Stimulated activated CD4-positive, alpha-beta T cell treated with anti-CD3 and anti-CD28 coated beads, Interleukin-1b, Interleukin-23, amount 100 ng/mL, for 24 hours (primary cell): ENCODE measurements at places on chromosomes 12 and 14.

DNA sequence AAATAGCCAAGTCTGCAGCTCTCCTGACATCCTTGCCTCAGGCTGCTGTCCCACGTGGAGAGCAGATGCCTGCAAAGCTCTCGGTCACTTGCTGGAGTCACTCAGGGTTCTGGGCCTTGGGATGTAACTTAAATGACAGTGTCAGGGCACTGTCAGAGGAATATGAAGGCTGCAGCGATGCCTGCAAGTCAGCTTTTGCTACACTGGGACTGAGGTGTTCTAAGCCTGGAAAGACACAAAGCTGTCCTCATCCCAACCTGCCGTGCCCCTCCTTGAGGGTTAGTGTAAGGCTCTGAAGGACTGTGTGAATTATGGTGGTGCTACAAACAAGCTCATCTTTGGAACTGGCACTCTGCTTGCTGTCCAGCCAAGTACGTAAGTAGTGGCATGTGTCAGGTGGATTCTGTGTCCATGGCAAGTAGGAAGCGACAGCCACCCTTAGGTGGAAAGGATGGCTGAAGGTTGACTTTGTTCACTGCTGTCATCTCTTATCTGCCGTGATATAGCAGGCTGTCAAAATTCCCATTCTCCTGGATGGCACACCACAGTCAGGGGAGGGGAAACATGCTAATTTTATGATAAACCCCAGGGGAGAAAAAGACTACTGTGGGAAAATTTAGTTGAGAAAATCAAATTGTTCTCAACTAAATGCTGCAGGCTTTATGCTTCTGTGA is 79.9 kb downstream of the DAD1 start:
- no peak for DNase-seq

DNA sequence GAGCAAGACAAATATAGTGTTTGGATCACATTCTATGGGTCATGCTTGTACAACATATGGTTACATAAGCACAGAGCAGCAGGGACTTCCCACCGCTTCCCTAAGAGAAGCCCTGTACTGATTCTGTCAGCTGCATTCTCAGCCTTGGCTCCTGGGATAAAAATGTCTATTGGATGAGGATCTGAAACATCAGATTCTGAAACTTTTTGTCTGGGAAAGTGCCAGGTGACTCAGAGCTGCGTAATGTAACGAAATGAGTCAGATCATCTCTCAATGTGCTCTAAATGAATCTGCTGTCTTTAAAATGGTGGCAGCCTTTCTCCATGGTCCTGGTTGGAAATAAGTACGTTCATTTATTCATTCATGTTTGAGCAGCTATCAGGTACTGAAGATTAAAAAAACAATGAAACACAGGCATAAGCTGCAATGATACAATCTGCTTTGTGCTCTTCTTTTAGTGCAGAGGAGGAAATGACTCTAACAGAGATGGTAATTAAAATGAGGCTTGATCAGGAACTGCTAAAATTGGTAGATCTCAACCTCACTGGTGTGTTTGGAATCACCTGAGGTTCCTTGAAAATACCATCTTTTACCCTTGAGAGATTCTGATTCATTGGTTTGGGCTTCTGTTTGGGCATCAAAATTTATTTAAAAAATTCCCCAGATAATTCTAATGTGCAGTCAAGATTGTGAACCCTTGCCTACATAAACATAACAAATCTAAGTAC is 99.1 kb upstream of the NAP1L1 start:
- DNase-seq = peak; percentile 23

GRCh38 chr14:99028521-99028920 is 243.5 kb downstream of the BCL11B start:
- DNase-seq = no peak

DNA sequence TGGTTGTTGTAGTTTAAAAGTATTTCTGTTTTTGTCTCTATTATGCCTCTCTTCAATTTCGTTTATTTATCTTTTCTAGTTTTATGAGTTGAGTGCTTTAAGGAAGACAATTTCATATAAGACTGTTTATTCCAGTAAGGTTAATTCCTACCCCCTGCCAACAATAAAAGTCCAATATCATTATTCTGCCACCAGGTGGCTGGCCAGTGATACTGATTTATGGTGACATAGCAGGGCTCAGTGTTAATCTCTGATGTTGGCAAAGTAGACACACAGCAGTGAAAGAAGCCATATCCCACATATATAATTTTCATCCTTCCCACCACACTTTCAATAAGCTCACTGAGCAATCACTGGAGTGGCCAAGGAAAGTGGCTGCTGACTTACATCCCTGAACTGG is 69.0 kb upstream of the BMP4 start:
- no peak for DNase-seq

DNA sequence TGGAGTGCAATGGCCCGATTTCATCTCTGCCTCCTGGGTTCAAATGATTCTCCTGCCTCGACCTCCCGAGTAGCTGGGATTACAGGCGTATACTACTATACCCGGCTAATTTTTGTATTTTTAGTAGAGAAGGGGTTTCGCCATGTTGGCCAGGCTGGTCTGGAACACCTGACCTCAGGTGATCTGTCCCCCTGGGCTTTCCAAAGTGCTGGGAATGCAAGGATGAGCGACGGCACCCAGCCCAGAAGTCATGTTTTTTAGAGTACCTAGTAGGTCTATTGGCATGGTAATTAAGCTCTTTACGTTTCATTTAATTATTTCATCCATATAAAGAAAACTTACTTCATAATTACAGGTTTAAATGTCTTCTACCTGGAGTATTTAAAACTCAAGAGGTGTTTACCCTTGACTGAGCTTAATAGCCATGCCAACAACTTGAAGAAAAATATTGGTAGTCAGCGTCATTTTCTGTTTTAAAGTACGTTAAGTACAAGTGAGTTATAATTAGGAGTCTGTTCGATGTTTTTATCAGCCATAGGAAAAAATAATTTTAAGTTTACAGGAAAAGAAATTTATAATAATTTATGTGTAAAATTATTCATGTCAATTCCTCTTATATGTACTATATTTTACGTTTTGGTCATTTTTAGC is 4.0 kb downstream of the TMPO start:
- DNase-seq = no peak

GRCh38 chr12:53750812-53751335 is 905 bp downstream of the CISTR start:
- no peak for DNase-seq

DNA sequence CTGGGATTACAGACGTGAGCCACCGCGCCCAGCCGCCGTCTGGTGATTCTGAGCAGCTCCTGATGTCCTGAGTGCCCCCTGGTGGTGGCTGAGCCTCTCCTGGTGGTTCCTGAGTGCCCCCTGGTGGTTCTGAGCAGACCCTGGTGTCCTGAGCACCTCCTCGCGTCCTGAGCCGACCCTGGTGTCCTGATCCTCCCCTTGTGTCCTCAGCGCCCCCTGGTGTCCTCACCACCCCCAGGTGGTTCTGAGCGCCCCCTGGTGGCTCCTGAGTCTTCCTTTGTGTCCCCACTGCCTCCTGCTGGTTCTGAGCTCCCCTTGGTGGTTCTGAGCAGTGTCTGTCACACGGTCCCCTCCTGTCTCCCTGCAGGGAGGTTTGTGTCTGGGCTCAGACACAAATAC is 1304.9 kb downstream of the TMEM121 start:
- DNase-seq = no peak

DNA sequence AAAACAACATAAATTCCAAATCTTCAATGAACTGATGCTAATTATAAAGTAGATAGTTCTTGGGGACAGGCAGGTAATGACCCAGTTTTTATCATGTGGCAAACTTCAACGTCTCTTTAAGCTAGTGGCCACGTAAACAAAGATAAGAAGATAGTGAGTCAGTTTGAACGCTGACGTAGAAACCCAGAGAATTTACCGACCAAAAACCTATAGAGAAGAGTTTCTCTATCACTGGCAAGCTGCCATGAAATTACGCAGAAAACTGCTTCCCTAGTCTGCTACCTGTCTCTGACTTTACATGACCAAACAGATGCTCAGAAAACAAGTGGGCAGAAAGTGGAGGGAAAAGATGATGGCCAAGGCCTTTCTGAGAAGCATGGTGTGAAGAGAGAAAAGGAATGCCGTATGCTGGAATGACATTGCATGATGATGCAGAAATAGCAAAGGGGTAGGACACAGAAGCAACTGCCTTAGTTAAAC is 136.3 kb downstream of the ITPR2 start:
- no peak for DNase-seq

- no peak for DNase-seq
Measured at GRCh38 chr14:101916816-101917412, 47.5 kb upstream of the DYNC1H1 start.

DNA sequence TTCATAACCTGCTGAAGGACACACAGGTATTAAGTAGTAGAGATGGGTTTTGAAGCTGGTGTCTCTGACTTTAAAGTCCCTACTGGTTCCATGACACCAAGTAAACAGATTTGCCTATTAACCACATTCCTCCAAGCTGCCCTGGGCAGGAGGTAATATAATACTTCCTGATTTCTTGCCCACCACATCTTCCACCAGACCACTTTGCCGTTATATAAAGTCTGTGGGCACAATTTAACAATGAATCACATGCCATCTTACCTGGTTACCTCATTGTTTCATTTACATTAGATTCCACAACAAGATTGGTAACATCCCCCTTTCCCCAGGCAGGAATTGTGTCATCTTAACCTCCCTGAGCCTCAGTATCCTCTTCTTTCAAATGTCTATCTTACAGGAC is 900 bp upstream of the LRRC23 start:
- no peak for DNase-seq

DNA sequence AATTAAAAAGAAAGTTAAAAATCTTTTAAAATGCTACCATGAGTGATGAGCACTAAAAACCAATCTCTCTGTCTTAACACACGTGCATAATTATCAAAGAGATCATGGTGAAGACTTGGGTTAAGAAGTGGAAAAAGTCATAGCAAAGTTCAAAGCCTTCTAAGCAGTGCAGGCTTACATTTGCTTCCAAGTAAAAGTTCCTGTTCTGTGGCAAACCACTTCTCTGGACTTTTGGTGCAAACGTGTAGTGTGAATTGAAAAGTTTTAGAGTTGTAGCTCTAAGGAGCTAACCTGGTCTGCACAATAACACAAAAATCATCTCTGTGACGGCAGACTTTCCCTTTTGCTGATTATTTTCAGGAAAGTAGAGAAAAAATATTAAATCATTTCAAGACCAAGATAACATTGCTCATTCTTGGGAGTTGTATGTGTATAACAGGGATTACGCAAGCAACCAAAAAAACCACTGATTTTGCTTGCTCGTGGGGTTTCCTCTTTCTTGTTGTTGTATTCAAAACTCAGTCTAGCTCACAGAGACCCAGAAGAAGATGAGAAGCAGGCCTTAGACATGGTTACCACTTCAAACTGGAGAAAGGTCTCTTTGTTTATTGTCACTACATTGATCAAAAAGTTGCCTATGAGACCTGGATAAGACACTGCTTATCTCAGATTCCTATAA is 2.3 kb upstream of the GLIPR1 start:
- no peak for DNase-seq

GRCh38 chr12:66915306-66915904 is 236.5 kb upstream of the GRIP1 start:
- no peak for DNase-seq

- no peak for DNase-seq
Measured at GRCh38 chr14:56341766-56342493, 223.7 kb downstream of the PELI2 start.

DNA sequence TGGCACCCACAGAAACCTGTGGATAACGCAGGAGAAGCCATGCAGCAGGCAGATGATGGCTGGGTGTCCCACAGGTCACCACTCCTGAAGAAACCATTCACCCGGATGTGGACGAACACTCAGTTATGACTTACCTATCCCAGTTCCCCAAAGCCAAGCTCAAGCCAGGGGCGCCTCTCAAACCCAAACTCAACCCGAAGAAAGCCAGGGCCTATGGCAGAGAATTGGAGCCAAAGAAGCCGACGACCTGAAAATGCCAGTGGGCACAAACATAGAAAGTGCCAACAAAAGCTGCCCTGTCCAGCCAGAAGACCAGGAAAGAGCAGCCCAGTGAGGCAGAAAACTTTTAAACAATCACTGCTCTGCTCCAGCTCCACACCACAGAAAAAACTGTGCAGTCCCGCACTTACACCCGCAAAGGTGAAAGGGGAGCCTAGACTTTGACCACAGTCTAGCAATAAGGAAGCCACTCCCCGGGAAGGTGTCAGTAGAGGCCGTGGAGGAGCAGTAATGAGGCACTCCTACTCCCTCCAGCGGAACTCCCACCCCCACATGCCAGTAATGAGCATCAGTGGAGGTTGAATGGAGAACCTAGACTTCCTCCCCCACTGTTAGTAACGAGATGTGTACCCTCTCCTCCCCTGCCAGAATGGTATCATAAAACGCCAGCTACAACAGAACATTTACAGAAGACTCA is 6.0 kb upstream of the ACVRL1 start:
- no peak for DNase-seq

DNA sequence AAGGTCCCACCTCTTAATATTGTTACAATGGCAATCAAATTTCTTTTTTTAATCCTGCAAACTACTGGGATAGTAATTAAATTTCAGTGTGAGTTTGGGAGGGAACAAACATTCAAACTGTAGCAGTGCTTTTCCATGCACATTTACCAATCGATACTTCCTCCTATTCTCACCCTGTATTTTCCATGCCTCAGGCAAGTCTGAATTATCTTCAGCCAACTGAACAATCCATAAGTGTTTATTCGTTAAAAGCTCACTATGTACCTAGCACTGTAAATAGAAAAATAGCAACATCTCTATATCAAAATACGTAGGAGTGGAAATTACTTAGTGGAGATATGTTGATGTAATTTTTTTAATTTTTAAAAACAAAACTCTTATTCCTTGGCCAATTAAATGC is 43.5 kb downstream of the CCDC177 start:
- no peak for DNase-seq

DNA sequence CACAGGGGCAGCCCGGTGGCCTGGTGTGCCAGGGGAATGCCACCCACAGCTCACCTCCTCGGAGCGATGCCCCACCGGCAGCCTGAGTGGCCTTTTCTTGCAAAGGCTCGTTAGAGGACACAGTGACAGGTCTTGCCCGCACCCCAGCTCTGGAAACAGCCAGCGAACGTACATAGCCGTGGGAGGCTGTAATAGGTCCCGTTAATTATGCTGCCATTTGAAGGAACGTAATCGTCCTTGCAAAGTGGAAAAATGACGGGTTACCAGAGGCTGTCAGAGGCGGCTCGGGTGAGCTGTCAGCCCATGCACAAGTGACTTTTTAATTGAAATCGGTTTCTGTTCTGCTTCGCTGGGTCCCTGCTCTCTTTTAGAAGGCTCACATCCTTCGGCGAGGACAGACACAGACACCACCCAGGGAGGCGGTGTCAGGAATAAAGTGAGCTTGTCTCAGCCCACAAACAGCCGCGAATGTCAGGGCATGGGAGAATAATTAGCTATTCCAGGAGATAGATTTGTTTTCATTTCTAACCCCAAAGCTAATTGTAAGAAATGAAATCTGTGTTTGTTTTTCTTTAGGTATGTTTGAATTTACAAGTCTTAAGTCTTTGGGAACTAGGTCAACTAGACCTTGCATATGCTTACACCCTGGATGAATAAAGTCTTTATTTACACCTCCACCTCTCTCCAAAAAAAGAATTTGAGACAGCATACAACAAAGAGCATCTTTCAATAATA is 77.2 kb upstream of the RFLNA start:
- DNase-seq = no peak

DNA sequence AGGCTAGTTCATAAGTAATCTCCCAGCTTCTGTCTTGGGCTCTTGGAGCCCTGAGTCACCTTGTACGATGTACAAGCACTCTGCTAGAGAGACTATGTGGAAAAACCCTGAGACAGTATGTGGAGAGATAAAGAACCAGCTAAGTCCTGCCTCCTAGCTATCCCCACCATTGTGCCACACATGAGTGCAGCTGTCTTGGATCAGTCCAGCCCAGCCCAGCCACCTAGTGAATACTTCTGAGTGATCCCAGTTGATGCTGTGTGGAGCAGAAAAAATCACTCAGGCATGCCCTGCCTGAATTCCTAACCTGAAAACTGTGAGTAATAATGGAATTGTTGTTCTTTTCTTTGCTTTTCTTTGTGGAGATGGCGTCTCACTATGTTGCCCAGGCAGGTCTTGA is 5.1 kb upstream of the SERPINA6 start:
- DNase-seq = no peak
